ENCODE measurements at places on chromosomes 3 and 15.

DNA sequence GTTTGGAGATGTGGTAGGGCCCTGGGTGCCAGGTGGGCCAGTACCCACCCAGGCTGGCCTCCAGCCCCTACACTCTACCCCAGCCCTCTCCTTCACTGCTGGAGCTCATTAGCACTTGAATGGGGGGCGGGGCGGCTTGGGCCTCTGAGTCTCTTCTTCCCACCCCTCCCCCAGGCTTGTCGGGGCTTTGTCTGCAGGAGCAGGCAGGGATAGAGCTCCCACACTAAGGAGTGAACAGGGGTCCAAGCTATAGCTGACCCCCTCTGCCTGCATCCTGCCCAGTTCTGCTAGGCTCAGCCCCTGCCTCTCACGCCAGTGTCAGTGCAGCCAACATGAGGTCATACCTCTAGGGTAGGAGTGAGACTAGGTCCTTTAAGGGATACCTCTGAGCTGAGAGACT is 5.2 kb downstream of the GNAI2 start:
- no peak for DNase-seq

GRCh38 chr3:127763816-127764215 is 58.5 kb downstream of the MGLL start:
- no peak for DNase-seq

- DNase-seq: no peak
These were observed 430 bp downstream of the SLCO2A1 start for GRCh38 chr3:134029256-134029733.

- no peak for DNase-seq
These were observed 153.4 kb upstream of the TSPAN3 start for GRCh38 chr15:77224352-77224751.

GRCh38 chr3:99960941-99961340 is 143.3 kb downstream of the CMSS1 start:
- no peak for DNase-seq

GRCh38 chr3:63937661-63938651 is 25.8 kb upstream of the SCAANT1 start:
- DNase-seq: no peak

DNA sequence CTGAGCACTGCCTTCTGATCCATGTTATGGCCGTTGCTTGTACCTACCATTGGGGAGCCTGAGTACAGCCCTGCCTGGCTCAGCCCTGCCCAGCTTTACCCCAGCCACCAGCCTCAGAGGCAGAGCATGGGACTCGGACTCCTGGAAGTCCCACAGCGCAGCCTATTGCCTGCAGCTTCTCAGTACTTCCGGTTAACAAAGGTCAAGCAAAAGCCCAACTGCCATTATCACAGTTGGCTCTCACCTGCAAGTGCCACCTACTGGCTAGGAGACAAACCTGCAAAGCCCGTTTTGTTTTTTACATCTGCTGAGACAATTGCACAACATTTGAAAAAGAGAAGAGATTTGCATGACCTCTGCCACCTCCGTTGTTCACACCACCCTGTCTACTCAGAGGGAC is 1081.7 kb downstream of the NAALADL2 start:
- DNase-seq: no peak

GRCh38 chr3:196988241-196989029 is 19.8 kb upstream of the PIGZ start:
- no peak for DNase-seq

DNA sequence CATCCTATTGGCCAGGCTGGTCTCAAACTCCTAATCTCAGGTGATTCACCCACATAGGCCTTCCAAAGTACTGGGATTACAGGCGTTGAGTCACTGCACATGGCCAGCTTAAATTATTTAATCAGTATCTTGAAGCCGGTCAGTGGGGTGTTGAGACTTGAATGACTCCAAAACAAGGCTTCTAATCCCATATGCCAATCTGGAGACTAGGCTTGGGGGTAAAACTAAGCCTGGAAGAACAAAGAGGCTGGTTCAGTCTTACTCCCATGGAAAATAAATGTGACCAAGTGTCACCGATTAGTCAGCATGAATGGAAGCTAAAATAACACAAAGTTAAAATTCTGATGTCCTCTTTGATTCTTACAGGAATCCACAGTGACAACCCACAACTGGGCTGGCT is 509.1 kb downstream of the FOXP1 start:
- DNase-seq: no peak

DNA sequence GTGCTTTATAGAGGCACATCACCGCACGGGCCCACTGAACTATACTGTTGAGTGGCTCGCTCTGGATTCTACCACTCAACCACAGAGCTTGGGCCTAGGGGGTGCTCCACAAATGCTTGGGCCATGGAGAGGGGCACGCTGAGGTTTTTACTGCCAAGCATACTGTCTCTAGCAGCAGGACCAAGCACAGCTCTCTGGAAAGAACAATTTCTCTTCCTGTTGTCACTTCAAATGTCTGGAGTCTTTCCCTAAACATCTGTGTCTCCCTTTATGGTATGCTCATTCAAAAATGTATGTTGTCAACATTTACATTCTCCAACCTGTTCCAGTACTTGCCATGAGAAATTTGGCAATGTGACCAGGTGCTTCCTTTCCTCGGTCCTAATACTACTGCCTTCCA is 114.7 kb upstream of the TPM1 start:
- DNase-seq: no peak

GRCh38 chr3:13105181-13105895 is 32.1 kb upstream of the IQSEC1 start:
- DNase-seq: no peak

GRCh38 chr3:130773366-130773765 is 26.7 kb upstream of the PIK3R4 start:
- no peak for DNase-seq

DNA sequence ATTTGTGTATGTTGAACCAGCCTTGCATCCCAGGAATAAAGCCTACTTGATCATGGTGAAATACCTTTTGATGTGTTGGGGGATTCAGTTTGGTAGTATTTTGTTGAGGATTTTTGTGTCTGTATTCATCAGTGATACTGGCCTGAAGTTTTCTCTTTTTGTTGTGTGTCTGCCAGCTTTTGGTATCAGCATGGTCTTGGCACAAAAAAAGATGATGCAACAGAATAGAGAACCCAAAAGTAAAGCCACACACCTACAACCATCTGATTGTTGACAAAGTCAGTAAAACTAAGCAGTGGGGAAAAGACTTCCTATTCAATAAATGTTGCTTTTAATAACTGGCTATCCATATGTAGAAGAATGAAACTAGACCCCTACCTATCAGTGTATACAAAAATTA is 77.6 kb downstream of the TCF12 start:
- no peak for DNase-seq

DNA sequence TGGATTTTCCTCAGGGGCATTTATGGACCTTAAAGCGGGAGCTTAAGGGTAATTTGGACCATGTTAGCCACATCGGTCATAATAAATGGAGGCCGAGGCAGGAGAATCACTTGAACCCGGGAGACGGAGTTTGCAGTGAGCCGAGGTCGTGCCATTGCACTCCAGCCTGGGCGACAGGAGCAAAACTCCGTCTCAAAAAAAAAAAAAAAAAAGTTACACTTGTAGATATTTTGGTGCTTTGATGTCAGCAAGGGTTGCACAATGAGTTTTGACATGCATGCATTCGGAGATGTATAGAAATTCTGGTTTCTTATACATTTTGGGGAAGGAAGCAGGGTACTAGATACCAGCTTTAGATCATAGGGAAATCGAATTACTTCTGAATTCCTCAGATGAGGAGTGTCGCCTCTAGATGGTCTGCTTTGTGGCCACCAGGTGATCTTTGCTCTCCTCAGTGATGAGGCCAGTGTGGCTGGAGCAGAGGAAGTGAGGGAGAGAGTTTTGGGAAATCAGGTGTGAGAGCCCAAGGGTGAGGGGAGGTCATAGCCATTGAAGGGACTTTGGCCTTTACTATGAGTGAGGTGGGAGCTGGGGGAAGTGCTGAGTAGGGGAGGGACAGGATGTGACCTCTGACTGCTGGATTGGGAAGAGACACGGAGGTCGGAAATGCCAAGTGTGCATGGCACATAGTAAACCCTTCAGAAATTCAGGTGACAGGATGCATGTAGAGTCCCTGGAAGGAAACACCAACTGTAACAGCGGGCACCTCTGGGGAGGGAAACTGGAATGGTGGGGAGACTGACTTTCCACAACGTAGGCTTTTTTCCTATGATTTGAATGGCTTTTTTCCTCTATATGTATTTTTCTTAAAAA is 8.4 kb upstream of the RBSN start:
- no peak for DNase-seq

DNA sequence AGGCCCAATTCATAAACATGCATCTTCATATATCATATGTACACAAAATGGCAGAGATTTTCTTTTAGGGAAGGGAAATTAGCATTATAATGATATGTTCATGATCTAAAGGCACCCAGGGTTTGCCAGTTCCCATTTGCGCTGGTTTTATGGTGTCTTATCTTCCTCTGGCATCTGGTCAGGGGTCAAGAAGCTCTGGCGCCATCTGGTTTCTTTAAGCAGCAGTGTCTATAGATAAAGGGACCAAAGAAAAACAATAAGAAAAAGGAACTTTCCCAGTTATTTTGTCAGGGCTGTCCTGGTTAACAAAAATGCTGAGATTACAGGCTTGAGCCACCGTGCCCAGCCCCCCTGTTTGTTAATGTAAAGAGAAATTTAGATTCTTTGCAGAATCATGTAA is 3.3 kb upstream of the DCP1A start:
- no peak for DNase-seq

GRCh38 chr3:137106612-137107240 is 148.9 kb downstream of the IL20RB start:
- no peak for DNase-seq

- no peak for DNase-seq
These were observed 12.8 kb downstream of the GPR176 start for GRCh38 chr15:39907216-39907615.

- no peak for DNase-seq
These were observed 31.0 kb upstream of the ATOSA start for GRCh38 chr15:52710050-52710707.

DNA sequence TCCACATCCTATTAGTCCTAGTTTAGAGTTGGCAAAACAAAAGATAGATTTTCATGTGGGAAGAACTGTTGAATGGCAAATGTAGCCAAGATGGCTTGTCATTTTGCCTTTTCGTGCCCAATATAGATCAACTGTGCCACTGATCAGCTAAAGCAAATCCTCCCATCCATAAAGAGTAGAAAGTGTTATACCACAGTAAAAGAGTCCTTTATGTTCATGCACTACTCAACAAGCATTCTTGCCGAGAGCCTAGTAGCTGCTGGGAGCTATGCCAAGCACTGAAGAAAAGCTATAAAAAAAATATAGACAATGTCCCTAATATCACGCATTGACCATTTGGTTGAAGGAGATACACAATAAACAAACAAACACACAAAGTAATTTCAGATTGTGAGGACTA is 225.2 kb downstream of the KCNMB2 start:
- no peak for DNase-seq

DNA sequence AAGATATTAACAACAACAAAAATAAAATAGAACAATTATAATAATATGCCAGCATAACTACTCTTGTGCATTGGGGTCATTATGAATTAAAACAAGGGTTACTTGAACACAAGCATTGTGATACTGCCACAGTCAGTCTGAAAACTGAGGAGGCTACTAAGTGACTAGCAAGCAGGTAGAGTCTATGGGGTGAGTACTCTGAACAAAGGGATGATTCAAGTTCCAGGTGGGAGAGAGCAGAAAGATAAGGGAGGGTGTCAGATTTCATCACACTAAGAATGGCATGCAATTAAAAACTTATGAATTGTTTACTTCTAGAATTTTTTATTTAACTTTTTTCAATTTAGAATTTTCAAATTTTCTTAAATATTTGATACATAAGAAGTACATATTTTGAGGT is 754.4 kb upstream of the GOLIM4 start:
- no peak for DNase-seq

GRCh38 chr15:76401285-76401684 is 64.7 kb downstream of the ISL2 start:
- no peak for DNase-seq

DNA sequence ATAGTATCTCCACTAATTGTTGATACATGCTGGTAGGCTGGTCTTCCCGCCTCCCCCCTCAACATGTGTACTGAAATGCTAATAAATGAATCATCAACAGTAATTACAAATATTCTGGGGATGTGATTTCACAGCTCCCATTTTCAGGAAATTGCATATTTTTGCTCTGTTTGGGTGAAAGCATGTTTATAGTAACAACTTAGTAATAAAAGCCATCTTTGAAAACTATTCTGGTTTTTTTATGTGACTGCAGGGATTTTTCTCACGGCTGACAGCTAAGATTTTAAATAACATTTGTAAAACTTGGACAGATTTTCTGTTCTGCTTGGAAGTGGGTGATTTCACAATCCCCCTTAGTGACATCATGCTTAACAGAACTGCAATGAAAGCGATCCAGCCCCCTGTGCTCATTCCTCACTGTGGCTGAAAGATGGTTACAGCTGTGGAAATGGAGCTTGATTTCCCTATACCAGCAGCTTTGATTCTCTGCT is 25.6 kb upstream of the FAM174B start:
- no peak for DNase-seq

DNA sequence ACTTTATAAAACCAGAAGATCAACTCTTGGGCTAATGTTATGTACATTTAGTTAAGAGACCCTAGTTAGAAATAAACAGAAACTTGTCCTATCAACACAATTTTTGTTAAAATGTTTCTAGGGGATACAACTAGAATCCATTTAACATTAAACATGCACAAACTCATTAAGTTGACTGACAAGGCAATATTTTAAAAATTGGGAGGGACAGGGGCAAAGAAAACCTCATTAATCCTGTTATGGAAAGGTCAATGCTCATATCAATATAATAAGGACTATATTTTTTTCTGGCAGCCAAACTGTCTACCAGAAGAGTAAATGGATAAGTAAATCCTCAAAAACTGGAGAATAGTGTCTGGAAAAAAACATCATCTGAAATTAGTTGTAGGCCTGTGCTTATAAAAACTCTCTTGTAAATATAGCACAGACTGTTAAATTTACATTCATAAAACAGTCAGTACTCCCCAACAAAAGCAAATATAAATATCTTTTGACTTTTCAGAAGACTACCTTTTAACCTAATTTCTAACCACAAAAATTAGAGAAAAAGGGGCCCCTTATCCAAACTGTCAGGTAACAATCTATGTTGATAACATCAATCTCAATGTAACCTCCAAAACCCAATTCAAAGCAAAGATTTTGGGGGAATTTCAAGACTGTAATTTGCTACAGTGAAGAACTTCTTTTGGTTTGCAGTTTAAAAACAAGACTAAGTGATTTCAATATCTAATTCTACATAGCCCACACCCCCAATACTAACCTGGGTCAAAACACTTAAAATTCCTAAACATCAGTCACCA is 4.2 kb downstream of the TRA2B start:
- DNase-seq: no peak

All from stimulated activated CD8-positive, alpha-beta memory T cell treated with anti-CD3 and anti-CD28 coated beads, Interleukin-15, amount 100 ng/mL, for 1 hour (primary cell).